ENCODE measurements at places on chromosomes 6 and 20. TPM values are rescaled to one million over a fixed set of nuclear protein-coding genes. Genes with fewer than 3 reads are reported as not detected.

The GABRR1 gene
- not detected for total RNA-seq

The LY86 gene
- total RNA-seq: not detected

The TUBB2B gene
- 40.7 TPM for total RNA-seq

The CLPSL2 gene
- not detected for total RNA-seq

The BTNL2 gene
- total RNA-seq: not detected

The ENPP4 gene
- 0.59 TPM for total RNA-seq

The GGTLC1 gene
- total RNA-seq: not detected

The WFDC12 gene
- not detected for total RNA-seq

The CNR1 gene
- total RNA-seq: 0.45 TPM

The LSM14B gene
- total RNA-seq: 27.6 TPM

The SLC22A2 gene
- not detected for total RNA-seq

The PNPLA1 gene
- total RNA-seq: not detected

The HLA-DRB1 gene
- not detected for total RNA-seq

The SLC35D3 gene
- total RNA-seq: not detected

The RIPOR3 gene
- total RNA-seq: 0.30 TPM

The OPRM1 gene
- not detected for total RNA-seq

The TNFRSF21 gene
- 6.7 TPM for total RNA-seq

The FAM209A gene
- not detected for total RNA-seq

Measured in bronchus fibroblast of lung (primary cell).